ENCODE measurements at places on chromosomes 12 and 14.

DNA sequence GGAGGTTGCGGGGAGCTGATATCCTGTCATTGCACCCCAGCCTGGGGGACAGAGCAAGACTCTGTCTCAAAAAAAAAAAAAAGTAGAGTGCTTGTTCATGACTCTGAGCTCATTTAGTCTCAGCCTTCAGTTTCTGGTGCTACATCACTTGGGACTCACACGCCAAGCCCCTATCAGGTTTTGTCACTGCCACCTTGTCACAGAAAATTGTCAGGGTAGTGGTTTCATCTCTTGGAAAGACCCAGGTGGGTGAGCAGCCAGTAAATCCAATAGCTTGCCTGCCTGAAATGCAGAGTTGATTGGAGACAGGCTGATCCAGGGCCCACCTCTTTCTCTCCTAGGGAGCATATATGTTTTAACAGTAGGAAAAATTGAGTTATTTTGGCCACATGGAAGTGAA is 113.0 kb downstream of the FGD4 start:
- DNase-seq: no peak

DNA sequence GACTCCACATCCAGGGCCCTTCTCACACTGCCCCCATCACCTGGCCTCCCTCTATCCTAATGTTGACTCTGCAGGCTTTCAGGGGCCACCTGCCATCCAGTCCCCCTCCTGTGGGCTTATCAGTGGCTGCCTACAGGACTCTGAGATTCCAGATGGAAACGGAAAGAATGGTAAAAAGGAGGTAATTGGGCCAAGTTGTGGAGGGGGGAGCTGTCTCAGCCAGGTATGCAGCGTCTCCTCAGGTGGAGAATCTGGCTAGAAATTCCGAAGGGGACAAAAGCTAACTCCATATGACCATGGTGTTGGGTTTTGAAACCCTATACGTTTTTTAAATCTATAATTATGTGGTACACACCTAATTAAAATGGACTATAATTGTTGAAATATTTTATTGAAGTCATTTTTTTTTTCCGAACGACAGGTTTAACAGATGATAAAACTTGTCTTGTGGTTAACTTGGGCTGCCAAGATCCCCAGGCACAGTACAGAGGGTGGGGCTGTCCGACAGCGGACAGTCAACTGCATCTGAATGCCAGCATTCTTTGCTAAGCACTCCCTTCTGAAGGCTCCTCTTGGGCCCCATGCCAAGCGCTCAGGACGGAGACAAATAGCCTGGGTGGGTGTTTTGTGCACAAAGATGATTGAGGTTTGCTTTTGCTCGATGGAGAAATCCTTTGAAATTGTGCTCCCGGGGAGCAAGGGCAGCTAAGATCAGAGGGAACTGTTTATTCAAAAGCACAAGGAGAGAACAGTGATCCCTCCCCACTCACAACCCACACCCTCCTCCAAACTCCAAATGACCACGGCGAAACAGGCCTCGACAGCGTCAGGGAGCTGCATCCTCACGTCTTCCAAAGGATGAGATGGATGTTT is 365.6 kb downstream of the BCL11B start:
- DNase-seq: peak; percentile 60

GRCh38 chr12:112573141-112573540 is 154.4 kb downstream of the PTPN11 start:
- DNase-seq: no peak

DNA sequence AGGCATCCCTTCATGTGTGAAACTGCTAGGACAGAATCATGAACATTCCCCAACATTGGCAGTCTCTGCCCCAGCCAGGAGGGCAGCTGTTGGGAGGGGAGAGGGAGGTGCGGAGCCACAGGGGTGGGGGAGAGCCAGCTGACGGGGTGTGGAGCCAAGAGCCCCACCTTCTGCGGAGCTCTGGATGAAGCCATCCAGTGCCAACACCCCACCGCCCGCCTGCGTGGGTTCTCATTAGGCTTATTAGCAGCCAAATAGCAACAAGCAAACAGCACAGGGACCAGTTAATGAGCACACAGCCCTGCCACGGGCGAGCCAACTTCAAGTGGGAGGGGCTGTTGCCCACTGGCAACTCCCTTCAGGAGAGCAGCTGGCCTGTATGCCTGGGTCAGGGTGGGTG is 12.1 kb downstream of the LTBP2 start:
- DNase-seq: no peak

- no peak for DNase-seq
Measured at GRCh38 chr14:50932592-50933495, 11.4 kb downstream of the PYGL start.

- DNase-seq: peak; percentile 77
Measured at GRCh38 chr12:6963791-6964413, 6.6 kb downstream of the PHB2 start.

- peak; percentile 4 for DNase-seq
Measured at GRCh38 chr12:129701631-129702101, 202.2 kb downstream of the TMEM132D start.

DNA sequence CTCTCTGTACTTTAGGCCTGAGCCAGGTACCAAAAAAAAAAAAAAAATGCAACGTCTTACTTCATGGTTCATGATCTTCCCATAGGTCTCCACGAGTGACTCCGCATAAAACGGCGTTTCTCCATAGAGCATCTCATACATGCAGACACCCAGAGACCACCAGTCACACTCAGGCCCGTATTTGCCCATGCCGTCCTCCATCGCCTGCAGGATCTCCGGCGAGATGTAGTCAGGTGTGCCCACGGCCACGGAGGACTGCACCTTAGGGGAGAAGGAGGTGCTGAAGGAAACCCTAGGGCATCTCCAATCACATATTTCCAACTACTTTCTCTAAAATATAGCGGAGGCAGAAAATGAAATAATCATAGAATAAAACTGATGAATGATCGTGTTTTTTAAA is 61.0 kb downstream of the AMN start:
- no peak for DNase-seq

DNA sequence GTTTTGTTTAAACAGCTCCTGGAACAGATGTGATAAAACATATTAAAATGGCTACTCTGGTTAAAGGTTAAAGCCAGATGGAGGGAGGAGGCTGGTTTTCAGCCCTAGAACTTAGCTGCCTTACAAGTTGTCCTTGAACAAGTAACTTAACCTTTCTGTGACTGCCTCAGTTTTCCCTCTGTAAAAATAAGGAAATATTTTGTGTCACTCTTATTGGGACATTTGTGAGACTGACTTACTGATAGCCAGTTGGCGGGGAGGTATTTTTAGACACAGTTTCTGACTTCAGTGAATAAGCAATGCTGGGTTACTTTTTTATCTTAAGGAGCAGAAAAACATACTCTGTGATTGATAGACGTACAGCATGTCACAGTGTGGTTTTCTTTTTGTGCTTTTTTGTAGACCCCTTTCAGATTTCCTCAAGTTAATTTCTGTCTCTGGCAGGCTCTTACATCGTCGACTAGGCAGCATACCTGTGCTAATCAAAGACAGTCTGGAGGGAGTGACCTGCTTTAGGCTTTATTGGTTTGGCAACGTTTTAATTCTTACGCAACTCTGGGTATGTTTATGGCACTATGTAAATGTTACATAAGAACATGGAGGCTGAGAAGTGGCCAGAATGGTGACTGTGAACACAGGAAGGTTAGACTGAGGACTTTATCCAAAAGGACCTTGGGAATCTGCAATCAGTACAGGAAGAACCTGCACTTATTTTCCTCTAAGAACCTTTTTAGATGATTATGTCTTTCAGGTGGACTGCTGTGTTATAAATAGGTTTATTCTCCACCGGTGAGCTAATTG is 3.3 kb downstream of the ACVR1B start:
- no peak for DNase-seq

DNA sequence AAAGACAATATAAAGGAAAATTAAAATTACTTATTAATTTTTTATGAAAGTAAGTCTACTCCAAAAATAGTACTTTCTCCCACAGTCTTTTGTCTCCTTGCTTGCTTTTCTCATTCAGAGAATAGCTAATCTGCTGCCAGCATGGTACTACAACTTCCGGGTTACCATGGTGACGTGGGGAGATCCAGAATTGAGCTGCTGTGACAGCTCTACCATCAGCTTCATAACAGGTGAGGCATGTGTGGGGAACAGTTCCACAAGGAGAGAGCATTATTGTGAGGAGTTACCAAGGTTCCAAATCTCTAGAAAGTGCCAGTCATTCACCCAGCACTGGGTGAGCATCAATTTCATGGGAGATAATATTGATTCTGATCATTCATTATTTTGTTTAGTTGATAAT is 197.8 kb downstream of the PTPRO start:
- peak; percentile 44 for DNase-seq

GRCh38 chr14:105487986-105488777 is 1.5 kb downstream of the CRIP1 start:
- no peak for DNase-seq

GRCh38 chr14:61108496-61109141 is 127.6 kb downstream of the SLC38A6 start:
- no peak for DNase-seq

DNA sequence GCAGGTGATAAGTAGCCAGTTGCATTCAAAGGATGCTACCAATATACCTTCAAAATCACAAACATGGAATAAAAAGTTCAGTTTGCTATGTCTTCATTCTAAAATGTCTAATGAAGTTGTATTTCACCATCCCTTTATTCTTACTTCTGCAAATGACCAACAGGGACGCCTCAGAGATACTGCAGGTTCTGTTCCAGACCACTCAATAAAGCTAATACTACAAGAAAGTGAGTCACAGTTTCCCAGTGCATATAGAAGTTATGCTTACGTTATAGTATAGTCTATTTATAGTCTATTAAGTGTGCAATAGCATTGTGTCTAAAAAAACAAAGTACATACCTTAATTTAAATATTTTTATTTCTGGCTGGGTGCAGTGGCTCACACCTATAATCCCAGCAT is 29.3 kb upstream of the EIF5 start:
- no peak for DNase-seq

- no peak for DNase-seq
Measured at GRCh38 chr14:22819151-22819988, 4.1 kb upstream of the SLC7A7 start.

DNA sequence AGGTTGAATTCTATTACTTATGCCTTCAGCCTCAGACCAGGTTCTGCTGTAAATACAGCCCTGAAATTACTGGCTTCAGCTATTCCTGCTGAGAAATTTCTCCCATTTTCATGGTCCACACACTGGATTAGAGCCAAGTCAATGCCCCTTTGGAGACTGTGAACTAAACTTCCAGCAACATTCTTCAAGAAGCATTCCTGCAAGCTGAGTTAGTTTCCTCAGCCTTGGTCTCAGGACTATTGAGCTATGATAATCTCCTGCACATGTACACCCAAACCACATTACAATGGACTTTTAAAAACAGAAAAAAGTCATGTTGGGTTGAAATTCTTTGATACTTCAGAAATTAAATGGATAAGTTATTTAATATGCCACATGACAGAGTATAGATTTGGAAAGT is 58.0 kb upstream of the AVPR1A start:
- DNase-seq: no peak

GRCh38 chr14:106843951-106844483 is 1317.6 kb downstream of the TMEM121 start:
- no peak for DNase-seq

GRCh38 chr12:108298761-108299275 is 40.3 kb downstream of the CMKLR1 start:
- DNase-seq: no peak

DNA sequence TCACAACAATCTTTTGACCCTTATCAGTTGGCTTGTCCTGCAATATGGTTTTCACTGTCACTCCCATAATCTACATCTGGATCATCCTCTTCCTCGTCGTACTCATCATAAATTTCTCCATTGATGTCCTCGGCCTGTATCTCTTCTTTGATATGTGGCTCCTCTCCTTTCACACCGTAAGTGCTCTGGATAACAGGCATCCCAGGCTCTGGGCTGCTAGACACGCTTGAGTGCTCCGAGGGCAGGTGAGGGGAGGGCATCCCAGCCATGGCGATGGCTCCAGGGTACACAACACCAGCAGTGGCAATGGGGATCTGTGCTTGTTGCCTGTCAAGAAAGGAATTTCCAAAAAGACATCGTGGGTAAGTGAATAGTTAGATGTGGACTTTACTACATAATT is 415.3 kb downstream of the SOX5 start:
- no peak for DNase-seq

DNA sequence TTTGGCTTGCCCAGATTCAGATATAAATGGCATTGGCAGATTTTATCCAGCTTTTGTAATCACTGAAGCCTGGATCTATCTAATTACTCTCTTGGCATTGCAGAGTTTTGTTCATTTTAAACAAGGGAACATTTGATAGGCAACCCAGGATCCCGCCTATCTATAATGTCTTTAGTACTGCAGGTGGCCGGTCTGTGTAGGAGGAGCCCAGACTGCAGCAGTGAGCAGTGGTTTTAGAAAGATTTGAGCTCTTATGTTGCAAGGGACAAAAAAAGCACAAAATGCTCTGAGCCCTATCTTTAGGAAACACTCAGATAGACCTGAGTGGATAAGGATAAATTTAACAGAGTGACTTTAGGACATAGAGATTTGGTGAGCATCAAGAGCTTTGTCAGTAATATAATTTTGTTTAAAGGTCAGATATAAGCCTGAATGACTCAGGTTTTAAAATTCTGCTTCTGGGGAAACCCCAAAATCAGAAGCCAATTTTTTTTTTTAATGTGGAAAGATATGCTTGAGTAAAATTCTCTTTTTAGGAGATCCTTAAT is 165.5 kb downstream of the SLC5A8 start:
- no peak for DNase-seq

- peak; percentile 77 for DNase-seq
Measured at GRCh38 chr12:67042697-67043131, 226.4 kb upstream of the CAND1 start.

DNA sequence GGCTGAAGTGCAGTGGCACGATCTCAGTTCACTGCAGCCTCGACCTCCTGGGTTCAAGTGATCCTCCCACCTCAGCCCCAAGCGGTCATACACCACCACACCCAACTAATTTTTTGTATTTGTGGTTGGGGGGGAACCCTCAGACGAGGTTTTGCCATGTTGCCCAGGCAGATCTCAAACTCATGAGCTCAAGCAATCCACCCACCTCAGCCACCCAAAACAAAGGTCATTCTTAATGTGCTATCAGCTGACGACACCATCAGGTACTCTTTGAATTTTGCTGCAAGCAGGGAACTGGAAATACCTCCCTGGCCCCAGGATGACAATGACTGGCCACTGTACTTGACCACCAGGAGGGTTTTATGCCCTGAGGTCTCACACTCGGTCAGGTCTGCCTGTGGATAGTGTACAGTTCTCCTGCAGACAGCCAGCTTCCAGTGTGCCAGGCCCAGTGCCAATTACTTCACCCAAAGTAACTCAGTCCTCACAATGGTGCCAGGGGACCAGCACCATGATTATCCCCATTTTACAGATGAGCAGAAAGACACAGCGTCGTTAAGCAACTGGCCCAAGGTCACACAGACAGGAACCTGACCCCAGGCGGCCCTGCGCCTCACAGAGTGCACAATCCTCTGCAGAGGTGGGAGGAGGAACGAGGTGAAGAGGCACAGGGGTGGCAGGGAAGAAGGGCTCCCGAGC is 42.9 kb downstream of the ITPK1 start:
- DNase-seq: no peak

- DNase-seq: no peak
Measured at GRCh38 chr12:93115646-93116045, 186.6 kb upstream of the EEA1 start.

DNA sequence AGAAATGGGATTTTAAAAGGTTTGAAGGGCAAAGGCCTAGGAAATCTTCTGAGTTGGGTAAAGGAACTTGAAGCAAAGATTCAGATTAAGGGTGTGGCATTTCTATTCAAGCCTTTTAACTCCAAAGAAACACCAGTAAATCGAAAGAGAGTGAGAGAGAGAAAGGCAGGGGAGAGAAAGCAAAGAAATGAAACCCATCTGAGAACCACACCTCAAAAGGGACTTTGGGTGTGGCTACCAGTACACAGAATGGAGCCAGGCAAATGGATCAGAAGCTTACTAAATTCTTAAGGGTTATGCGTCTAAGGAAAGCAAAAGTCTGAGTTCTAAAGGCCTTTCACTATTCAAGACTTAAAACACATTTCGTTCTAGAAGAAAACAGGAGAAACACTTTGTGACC is 277.4 kb downstream of the BCL11B start:
- DNase-seq: no peak
